ENCODE measurements at places on chromosomes 2 and 18.
A peak's percentile ranks its signal among the peaks of the same experiment; 100 is the strongest.

GRCh38 chr2:160816916-160817499 lies 323.4 kb upstream of the RBMS1 start:
- no peak for DNase-seq

DNA sequence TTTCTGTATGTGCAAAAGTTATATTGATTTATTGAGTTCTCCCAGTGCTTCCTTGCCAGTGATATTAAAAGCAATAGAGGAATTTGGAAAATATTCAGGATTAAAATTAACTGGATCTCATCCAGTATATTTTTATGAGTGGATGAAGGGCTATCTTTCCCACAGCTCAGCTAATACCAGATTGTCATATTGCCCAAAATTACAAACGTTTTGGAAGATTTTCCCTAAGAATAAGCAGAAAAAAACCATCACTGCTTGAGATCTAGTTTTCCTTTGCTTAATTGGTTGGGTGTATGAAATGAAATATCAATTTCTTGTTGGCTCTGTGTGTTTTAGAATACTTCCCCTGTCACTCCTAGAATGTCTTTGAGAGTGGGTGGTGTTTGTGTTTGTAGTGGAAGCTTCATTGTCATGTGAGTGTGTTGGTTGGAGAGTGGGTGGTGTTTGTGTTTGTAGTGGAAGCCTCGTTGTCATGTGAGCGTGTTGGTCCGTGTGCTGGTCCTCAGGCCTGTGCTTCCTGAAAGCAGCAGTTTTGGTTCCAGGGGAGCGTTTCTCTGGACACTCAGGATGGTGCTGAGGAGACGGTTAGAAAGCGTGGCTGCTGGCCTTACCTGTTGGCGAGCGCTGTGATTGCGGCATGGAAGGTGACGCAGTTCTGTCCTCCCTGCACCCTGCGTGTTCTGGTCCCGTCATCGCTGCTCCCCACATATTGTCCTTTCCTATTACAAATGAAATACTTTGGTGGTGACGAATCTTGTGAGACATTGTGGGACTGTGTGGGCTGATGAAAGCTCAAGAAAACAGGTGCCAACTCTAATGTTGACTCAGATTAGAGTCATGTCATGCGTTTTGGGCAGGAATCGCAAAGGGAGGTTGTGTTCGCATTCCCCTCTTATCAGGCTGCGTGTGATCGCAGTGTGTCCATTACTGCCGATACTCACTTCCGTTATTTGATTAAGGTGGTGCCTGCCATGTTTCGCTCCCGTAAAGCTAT lies 12.4 kb downstream of the ASB1 start:
- peak; percentile 98 for DNase-seq

DNA sequence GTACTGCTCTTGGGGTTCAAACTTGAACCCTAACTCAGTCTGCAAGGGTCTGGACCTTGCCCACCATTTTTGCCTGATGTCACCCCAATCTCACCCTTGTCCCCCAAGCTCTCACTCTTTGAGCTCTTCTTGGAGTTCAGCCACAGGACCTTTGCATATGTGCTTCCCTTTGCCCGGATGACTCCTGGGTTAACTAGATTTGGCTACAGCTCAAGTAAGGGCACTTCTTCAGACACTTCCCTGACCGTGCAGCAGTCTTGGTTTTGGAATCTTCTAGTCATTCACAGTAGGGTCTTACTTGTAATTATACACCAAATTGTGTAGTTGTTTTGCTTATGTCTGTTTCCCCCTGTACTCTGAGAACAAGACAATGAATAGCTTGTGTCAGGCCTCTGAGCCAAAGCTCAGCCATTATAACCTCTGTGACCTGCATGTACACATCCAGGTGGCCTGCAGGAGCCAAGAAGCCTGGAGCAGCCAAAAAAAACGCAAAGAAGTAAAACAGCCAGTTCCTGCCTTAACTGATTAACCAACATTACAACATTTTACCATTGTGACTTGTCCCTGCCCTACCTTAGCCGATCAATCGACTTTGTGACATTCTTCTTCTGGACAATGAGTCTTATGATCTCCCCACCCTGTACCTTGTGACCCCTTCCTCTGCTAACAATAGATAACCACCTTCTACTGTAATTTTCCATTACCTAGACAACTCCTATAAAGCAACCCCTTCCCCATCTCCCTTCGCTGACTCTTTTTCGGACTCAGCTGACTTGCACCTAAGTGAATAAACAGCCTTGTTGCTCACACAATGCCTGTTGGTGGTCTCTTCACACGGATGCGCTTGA lies 1.0 kb upstream of the MOGAT1 start:
- DNase-seq, result no peak

GRCh38 chr2:157657101-157657500 lies 28.4 kb upstream of the ACVR1C start:
- DNase-seq, result no peak

DNA sequence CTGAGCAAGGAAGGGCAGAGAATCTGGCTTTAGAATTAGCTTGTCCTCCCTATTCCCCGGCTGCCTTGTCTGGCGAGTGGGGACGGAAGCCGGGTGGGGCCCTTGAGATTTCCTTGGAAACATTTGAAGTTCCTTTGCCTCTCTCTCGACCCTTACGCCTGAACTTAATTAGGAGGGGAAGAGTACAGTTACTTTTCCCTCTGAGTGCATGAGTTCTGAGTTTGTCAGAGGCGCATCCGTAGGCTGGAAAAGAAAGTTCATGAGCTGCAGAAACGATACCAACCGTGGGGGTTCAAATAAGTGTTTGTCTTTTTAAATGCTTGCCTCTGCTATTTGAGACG lies 468 bp downstream of the PIKFYVE start:
- DNase-seq, result no peak

DNA sequence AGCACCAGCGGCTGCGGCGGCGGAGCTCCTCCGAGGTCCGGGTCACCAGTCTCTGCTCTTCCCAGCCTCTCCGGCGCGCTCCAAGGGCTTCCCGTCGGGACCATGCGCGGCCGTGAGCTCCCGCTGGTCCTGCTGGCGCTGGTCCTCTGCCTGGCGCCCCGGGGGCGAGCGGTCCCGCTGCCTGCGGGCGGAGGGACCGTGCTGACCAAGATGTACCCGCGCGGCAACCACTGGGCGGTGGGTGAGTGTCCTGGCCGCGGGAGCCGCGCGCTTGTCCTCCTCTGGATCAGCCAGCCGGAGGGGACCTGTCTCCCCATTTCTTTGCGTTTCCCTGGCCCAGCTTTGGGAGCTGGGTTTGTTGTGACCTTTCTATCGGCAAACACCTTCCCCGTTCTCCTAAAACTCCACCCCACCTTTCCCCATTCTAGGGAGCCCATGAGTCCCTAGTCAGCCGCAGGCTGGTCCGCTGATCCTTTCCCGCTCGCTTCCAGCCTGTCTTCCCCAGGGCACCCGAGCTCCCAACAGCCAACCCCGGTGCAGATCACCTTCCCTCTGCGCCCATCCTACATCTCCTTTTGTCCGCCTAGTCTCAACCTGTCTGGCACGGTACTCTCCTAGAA lies 316 bp downstream of the GRP start:
- DNase-seq, result no peak

DNA sequence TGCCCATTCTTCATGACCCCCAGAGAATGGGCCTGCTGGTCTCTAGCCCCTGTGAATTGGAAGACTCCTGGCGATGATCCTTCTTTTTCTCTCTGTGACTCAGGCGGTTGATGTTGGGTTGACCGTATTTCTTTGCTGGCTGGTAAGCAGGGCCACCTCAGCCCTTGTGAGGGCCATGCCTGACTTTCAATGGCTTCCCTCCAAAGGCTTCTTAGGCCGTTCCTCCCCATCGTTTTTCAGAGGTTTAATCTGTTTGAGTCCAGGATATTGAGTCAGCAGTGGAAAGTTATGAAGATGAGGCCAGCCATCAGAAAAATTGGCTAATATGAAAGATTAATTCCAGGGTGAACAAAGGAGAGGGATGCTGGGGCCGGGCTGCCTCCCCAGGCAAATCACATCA lies 13.6 kb downstream of the HPCAL1 start:
- DNase-seq, result no peak

DNA sequence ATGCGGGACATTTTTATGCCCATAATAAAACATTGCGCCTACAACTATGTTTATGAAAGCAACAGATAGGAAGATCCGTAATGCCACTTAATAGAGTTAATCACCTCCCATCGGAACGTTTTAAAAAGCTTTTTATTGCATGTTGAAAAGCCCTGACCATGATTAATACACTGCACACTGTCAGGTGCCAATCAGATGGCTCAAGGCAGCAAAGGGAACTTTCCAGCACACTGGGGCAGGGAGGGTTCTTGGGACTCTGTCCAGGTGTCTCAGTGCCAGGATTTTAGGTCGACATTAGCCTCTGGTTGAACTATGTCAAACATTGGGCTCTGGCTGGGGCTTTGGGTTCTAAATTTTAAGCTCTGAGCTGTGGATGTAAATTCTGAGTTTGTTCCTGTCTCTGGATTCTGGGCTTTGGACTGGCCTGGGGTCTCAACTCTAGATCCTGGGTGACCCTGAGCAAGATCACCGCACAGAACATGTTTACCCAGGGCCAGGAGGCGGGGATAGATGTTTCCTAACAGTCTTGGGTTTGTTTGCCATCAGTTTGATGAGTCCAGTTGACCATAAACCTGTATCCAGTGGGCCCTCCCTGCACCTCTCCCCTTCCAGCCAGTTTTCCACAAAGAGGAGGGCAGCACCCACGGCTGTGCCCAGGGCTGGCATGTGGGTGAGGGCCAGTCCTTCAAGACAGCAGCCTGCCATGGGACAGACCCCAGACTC lies 262.7 kb downstream of the ATAD2B start:
- DNase-seq, result no peak

- DNase-seq, result no peak
Measured at GRCh38 chr2:72846171-72847095, 20.6 kb upstream of the EXOC6B start.

DNA sequence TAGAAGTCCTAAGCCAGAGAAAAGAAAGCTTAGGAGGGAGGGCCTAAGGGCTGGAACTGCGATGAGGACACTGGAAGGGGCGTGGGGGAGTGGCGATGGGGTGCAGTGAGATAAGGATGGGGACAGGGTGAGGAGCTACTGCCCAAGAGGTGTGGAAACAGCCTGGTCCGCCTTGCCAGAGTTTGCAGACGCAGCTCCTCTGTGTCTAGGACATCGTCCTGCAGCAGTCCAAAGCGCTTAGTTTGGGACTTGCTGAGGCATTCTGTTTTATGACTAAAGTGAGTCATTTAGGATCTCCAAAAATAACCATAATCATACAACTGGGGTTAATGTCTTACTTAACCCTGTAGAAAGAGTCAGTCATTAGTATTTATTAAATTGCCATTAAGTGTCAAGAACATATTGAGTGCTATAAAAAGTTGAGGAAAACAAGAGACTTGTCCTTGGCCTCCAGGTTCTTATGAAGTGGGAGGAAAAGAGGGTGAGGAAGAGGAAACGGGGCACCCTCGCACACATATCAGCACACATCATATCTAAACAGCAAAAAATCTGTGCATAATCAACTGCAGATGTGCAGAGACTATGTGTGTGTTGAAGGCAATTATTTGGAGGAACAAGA lies 74.8 kb downstream of the CDK15 start:
- DNase-seq, result no peak

DNA sequence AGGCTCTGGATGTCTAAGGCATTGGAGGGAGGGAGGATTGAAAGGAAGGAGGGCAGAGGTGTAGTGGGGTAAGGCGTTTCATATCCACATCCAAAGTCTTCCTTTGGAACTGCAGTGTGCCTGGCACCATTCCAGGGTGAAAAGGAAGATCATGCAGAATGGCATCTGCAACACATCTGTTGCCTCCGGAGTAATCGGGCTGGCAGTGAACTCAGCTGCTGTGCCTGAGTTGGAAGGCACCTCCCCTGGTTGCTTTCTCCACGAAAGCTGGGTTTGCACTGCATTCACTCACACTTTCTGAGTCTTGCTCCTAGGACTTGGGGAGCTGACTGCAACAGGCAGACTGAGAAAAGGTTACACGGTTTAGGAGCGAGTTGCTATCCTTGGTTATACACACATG lies 30.3 kb upstream of the SEC11C start:
- DNase-seq, result no peak

- DNase-seq, result no peak
Measured at GRCh38 chr2:111155610-111156009, 34.9 kb downstream of the BCL2L11 start.

DNA sequence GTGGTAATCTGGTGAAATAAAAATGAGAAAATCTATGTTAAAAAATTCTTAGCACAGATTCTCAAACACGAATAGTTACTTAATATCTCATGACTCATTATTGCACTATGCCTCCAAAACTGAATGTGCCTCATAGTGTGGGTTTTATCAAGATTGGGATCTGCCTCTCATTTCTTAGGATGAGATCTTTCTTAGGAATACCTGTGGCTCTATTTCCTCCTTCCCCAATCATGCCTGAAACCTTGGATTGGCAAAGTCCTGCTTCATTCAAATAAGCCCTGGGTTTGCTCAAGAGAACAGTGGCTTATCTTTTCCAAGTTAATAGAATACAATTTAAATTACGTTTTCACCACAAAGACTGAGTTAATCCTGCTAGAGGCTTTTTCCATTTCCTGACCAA lies 100.3 kb downstream of the DPP10 start:
- DNase-seq, result no peak

Data from brain microvascular endothelial cell (primary cell).